Mesothelial cell of epicardium (in vitro differentiated cells): ENCODE measurements at places on chromosomes 3 and 15. TPM values are rescaled to one million over a fixed set of nuclear protein-coding genes. Genes with fewer than 3 reads are reported as not detected.
A peak's percentile ranks its signal among the peaks of the same experiment; 100 is the strongest.

DNA sequence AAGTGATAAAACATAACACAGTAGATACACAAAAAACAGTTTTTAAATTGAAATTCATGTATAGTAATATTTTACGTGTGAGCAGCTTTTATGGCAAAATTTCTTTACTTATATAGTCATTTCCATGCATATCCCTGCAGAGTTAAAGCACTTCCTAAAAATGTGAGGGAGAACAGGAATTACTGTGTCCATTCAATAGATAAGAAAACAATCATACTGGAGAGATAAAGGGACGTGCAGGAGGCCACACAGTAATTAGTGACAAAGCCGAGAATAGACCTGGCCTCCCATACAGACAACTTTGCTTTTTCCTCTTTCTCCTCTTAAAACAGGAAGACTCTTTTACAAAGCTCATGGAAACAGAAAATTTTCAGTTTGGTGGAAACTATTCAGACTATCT, 247.5 kb downstream of the CDIN1 start:
- DNase-seq, result no peak
- H3K27ac ChIP-seq, result no peak overlapping the region
- H3K4me1 ChIP-seq, result peaks cover 7% of the 10 kb centered on the region
- no peaks in the 10 kb centered on the region for H3K27me3 ChIP-seq
- H3K36me3 ChIP-seq, result peaks cover 49% of the 10 kb centered on the region
- H3K4me3 ChIP-seq, result no peak overlapping the region

GRCh38 chr3:39000008-39000450, 51.7 kb downstream of the SCN11A start:
- no peaks in the 10 kb centered on the region for H3K4me1 ChIP-seq
- no peak overlapping the region for H3K4me3 ChIP-seq
- H3K36me3 ChIP-seq, result no peaks in the 10 kb centered on the region
- no peaks in the 10 kb centered on the region for H3K27me3 ChIP-seq
- no peak overlapping the region for H3K27ac ChIP-seq

- H3K36me3 ChIP-seq, result peaks cover 24% of the 10 kb centered on the region
- H3K27me3 ChIP-seq, result no peaks in the 10 kb centered on the region
- DNase-seq, result no peak
- peak overlapping the region; percentile 100 for H3K4me3 ChIP-seq
- H3K27ac ChIP-seq, result peak overlapping the region; percentile 100
These were observed 553 bp downstream of the TMEM43 start for GRCh38 chr3:14125193-14126016.

DNA sequence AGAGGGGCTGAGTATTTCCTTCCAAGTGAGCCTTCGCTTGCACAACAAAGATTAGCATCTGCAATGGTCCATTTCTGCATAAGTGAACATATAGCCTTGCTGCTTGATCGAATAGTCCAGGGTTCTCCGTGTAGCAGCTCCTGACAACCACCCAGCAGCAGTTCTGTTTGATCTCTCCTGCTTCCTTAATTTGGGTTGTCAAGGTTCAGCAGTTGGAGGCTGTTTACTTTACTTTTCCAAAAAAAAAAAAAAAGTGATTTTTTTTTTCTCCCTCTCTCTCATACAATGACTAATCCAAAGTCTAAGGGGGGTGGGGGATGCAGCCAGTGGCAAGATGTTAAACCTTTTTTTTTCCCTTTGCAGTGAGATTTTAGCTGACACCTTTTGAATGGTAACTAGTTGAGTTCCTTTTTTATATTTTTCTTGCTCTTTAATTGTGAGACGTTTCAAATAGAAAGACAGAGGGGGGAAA, 3.6 kb downstream of the FOXP1 start:
- H3K36me3 ChIP-seq, result peaks cover 7% of the 10 kb centered on the region
- no peak for DNase-seq
- H3K27me3 ChIP-seq, result no peaks in the 10 kb centered on the region
- peak overlapping the region; percentile 83 for H3K4me3 ChIP-seq
- peaks cover 60% of the 10 kb centered on the region for H3K4me1 ChIP-seq

- DNase-seq, result peak; percentile 89
- H3K36me3 ChIP-seq, result no peaks in the 10 kb centered on the region
- no peak overlapping the region for H3K4me3 ChIP-seq
- no peaks in the 10 kb centered on the region for H3K27me3 ChIP-seq
- H3K27ac ChIP-seq, result no peak overlapping the region
These were observed 39.5 kb downstream of the EBLN2 start for GRCh38 chr3:73100741-73101559.

- H3K27ac ChIP-seq, result no peak overlapping the region
- no peak for DNase-seq
- no peak overlapping the region for H3K4me3 ChIP-seq
- H3K4me1 ChIP-seq, result no peaks in the 10 kb centered on the region
These were observed 66.1 kb upstream of the SMAD3 start for GRCh38 chr15:66999046-66999968.

GRCh38 chr3:188734395-188734794, 437.4 kb upstream of the TPRG1 start:
- no peaks in the 10 kb centered on the region for H3K27me3 ChIP-seq
- no peak overlapping the region for H3K4me3 ChIP-seq
- peaks cover 22% of the 10 kb centered on the region for H3K4me1 ChIP-seq
- DNase-seq, result no peak

- no peak overlapping the region for H3K4me3 ChIP-seq
- H3K27ac ChIP-seq, result no peak overlapping the region
- H3K4me1 ChIP-seq, result no peaks in the 10 kb centered on the region
- H3K27me3 ChIP-seq, result peaks cover 21% of the 10 kb centered on the region
- no peaks in the 10 kb centered on the region for H3K36me3 ChIP-seq
- DNase-seq, result no peak
These were observed 105.3 kb upstream of the AGBL1 start for GRCh38 chr15:85974348-85974705.

EFCC1 gene
- total RNA-seq, result 0.29 to 0.67 TPM (median 0.31 TPM) in 3 replicates

CHRNA5 gene
- 5.1 to 7.6 TPM (median 5.5 TPM) in 3 replicates for total RNA-seq
